ENCODE measurements at places on chromosomes 1 and 21. TPM values are rescaled to one million over a fixed set of nuclear protein-coding genes. Genes with fewer than 3 reads are reported as not detected.
A peak's percentile ranks its signal among the peaks of the same experiment; 100 is the strongest.

GRCh38 chr1:219661464-219662092, 48.7 kb upstream of the ZC3H11B start:
- DNase-seq, result no peak
- H3K27ac ChIP-seq, result no peak overlapping the region
- no peak overlapping the region for H3K4me3 ChIP-seq
- no peaks in the 10 kb centered on the region for H3K36me3 ChIP-seq
- H3K27me3 ChIP-seq, result peaks cover 13% of the 10 kb centered on the region

DNA sequence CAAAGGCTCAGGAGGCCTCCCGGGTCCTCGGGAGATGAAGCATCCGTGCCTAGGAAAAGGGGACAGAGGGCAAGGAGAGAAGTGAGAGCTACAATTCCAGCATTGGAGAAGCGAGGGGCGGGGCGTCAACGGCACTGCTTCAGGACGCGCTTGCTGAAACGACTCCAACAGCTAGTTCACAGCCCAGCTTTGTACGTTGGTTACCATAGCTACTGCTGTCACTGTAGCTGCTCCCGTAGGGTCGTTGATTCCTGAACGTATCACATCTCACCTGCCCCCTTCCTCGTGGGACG, 63.1 kb downstream of the TOR1AIP2 start:
- DNase-seq, result no peak
- peak overlapping the region; percentile 84 for H3K4me3 ChIP-seq
- peaks cover 21% of the 10 kb centered on the region for H3K4me1 ChIP-seq
- no peak overlapping the region for H3K27ac ChIP-seq
- peaks cover 2% of the 10 kb centered on the region for H3K27me3 ChIP-seq
- no peaks in the 10 kb centered on the region for H3K36me3 ChIP-seq

- H3K27me3 ChIP-seq, result peaks cover 8% of the 10 kb centered on the region
- H3K27ac ChIP-seq, result no peak overlapping the region
- no peak for DNase-seq
- peaks cover 3% of the 10 kb centered on the region for H3K4me1 ChIP-seq
These were observed 51.5 kb downstream of the ELK4 start for GRCh38 chr1:205580140-205580922.

DNA sequence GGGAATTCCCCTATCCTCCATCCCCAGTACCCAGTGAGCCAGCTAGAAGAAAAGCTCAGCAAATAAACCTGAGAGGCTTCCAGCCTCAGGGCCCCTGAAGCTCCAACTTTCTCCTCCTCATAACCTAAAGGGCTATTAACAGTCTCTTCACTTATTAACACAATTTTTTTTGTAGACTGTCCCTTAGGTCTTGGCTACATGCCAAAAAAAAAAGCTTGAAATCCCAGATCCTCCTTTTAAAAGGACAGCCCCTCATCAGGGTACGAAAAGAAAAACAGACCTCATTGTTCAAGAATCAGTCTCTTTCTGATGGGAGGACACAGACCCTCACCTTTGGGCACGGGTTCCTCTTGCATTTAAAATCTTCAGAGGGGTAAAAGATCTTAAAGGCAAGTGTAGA, 72.8 kb upstream of the CD1D start:
- H3K36me3 ChIP-seq, result no peaks in the 10 kb centered on the region
- H3K4me3 ChIP-seq, result no peak overlapping the region
- no peak for DNase-seq
- H3K27ac ChIP-seq, result no peak overlapping the region
- peaks cover 1% of the 10 kb centered on the region for H3K4me1 ChIP-seq

DNA sequence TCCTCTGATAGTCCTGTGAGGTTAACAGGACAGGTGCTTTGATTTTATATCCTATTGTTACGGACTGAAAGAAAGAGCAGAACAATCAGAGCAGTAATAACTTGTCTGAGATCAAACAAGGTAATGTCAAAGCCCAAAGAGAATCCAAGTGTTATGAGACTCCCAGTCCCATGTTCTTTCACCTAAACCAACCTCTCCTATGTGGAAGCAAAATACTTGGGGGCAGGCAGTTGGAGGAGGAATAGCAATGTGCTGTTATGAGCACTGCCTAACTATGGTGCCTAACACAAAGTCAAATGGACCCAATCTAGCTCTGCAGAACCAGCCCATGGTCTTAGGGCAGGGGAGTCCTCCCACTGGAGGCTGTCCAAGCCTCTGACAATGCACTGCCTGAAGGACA, 28.1 kb downstream of the ACBD3 start:
- H3K4me3 ChIP-seq, result no peak overlapping the region
- no peak for DNase-seq
- peaks cover 6% of the 10 kb centered on the region for H3K4me1 ChIP-seq
- no peaks in the 10 kb centered on the region for H3K27me3 ChIP-seq
- peaks cover 31% of the 10 kb centered on the region for H3K36me3 ChIP-seq

- H3K4me1 ChIP-seq, result peaks cover 21% of the 10 kb centered on the region
- no peak overlapping the region for H3K27ac ChIP-seq
- peaks cover 2% of the 10 kb centered on the region for H3K27me3 ChIP-seq
- peaks cover 2% of the 10 kb centered on the region for H3K36me3 ChIP-seq
- no peak overlapping the region for H3K4me3 ChIP-seq
- DNase-seq, result peak; percentile 37
These were observed 60.6 kb downstream of the SCCPDH start for GRCh38 chr1:246784621-246785493.

DNA sequence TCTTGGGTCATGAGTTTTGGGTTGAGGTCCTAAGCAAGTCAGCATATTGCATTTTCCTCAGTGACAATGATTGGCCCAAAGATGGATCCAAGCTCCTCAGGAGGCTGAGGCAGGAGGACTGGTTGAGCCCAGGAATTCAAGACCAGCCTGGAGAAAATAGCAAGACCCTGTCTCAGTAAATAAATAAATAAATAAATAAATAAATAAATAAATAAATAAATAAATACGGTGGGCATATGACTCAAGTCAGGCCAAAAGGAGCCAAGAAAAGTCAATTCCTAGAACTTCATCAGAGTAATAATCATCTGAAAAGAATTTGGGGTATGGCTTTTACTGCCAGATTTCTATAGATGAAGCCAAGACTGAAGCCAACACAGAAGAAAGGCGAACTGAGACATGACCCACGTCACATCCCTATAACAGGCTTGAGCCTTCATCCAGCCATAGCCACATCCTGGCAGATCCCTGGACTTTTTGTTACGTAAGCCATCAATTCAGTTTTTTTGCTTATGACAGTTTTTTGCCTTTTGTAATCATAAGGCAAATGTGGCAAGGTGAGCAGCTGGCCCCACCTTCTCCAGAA, 88.5 kb upstream of the NFASC start:
- H3K27ac ChIP-seq, result no peak overlapping the region
- no peaks in the 10 kb centered on the region for H3K4me1 ChIP-seq
- DNase-seq, result no peak
- no peaks in the 10 kb centered on the region for H3K36me3 ChIP-seq
- H3K4me3 ChIP-seq, result no peak overlapping the region
- peaks cover 8% of the 10 kb centered on the region for H3K27me3 ChIP-seq

DNA sequence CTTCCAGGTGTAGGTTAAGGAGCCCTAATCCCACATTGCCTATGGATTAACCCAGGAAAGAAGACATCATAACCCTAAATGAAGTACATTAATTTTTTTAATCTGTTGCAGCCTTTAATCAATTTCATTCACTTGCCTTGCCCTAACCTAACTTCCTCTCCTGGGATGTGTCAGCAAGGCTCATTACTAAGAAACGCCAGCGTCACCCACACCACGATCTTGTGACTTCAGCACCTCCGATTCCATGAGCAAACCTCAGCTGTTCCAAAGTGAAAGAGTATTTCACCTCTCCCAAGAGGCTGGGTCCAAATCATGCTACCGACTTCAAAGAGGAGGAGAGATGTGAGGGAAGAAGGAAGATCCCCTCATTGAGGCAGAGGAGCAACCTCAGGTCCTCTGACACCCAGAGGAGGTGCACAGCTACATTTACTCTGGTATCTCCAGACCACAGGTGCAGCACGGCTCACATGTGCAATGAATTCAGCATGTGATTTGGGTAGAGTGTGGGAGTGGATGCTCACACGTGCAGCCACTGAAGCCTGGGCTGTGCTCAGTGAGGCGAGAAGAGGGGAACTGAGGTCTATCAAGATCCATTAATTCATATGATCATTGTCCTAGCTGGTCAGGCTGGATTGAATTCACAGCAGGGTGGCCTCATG, 134.1 kb downstream of the SLC30A10 start:
- no peak overlapping the region for H3K4me3 ChIP-seq
- no peaks in the 10 kb centered on the region for H3K36me3 ChIP-seq
- H3K27ac ChIP-seq, result no peak overlapping the region
- peaks cover 10% of the 10 kb centered on the region for H3K27me3 ChIP-seq
- no peak for DNase-seq

- H3K4me1 ChIP-seq, result peaks cover 2% of the 10 kb centered on the region
- H3K4me3 ChIP-seq, result no peak overlapping the region
- peaks cover 47% of the 10 kb centered on the region for H3K36me3 ChIP-seq
- H3K27ac ChIP-seq, result no peak overlapping the region
These were observed 42.1 kb downstream of the NCF2 start for GRCh38 chr1:183548116-183548515.

DNA sequence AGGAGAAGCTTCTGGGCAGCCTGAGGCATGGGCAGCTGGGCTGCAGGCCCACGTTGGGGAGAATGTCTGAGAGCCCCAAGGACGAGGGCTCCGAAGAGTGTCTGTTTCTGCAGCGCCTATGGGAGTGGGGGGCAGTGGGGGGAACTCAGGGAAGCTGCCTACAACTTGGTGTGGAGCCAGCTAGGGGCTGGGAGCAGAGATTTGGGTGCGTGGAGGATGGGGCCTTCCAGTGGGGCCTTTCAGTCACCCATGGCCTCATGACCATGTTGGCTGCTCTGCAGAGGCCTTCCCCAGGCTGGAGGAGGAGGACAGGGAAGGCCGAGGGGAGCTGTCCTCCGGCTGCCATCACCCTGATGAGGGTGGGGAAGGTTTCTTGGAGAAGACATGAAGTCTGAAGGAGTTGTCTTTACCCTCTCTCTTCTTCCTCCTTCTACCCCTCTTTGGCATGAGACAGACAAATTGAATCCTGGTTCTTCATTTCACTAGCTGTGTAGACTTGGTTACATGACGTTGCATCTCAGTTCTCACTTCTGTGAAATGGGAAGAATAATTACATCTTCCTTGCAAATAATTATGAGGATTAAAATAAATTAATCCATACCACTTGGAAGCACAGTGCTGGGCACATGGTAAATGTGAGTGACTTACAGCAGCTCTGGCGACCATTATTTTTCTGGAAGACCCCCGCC, 8.3 kb downstream of the PPFIA4 start:
- H3K36me3 ChIP-seq, result peaks cover 5% of the 10 kb centered on the region
- DNase-seq, result no peak
- no peak overlapping the region for H3K27ac ChIP-seq
- H3K27me3 ChIP-seq, result peaks cover 4% of the 10 kb centered on the region

DNA sequence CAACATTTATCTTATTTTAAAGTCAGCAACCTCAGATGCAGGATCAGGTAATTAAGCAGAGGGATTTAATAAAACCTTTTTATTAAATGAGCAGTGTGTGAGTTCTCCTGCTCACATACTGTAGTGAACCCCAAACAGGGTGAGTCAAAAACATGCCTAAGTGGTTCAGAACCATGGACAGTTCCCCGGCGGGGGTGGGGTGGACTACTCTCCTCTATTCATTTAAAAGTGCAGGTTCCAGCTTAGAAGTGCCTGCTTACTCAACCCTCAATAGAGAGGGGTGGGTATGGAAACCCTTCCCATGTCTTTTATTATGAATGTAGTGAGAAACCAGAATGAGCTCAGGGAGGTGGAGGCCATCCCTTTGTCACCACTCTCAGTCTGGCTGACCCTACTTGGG, 397.9 kb downstream of the HHAT start:
- H3K4me1 ChIP-seq, result no peaks in the 10 kb centered on the region
- no peak overlapping the region for H3K27ac ChIP-seq
- peaks cover 5% of the 10 kb centered on the region for H3K27me3 ChIP-seq
- no peak overlapping the region for H3K4me3 ChIP-seq

The LRRC7 gene
- not detected for total RNA-seq

The RIMKLA gene
- 8.9 TPM for total RNA-seq

Data from activated CD4-positive, alpha-beta T cell treated with anti-CD3 and anti-CD28 coated beads for 36 hours (primary cell).